ENCODE measurements at places on chromosomes 12 and 14. TPM values are rescaled to one million over a fixed set of nuclear protein-coding genes. Genes with fewer than 3 reads are reported as not detected.

Gene CHURC1
- total RNA-seq, result 89.8 TPM

Gene CIDEB
- 3.1 TPM for total RNA-seq

Gene RGS6
- 23.0 TPM for total RNA-seq

Gene IFT81
- total RNA-seq, result 12.2 TPM

Gene SERPINA12
- total RNA-seq, result not detected

Gene SOAT2
- total RNA-seq, result not detected

Gene PLEKHH1
- 3.7 TPM for total RNA-seq

Gene NCKAP5L
- 25.5 TPM for total RNA-seq

Gene AJUBA
- total RNA-seq, result 7.2 TPM

Gene HOXC6
- total RNA-seq, result not detected

GRCh38 chr14:35971965-35972630 is 146.0 kb downstream of the BRMS1L start:
- DNase-seq, result no peak

DNA sequence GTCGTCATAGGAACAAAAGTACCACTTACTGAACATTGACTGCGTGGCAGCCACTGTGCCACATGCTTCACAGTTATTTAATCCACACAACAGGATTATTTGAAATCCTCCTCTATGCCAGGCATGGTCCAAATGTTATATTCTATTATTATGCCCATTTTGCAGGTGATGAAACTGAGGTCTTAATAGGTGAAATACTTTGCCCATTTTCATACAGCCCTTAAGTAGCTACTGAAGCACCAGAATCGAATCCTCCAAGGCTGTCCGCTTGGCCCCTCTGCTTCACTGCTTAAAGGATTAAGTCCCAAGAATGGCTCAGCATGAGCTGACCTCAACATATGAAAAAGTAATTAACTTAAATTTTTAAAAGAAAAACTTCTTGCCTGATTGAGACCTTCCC is 212.8 kb downstream of the EGLN3 start:
- no peak for DNase-seq

GRCh38 chr12:54058128-54058768 is 4.6 kb downstream of the HOXC4 start:
- DNase-seq, result no peak

DNA sequence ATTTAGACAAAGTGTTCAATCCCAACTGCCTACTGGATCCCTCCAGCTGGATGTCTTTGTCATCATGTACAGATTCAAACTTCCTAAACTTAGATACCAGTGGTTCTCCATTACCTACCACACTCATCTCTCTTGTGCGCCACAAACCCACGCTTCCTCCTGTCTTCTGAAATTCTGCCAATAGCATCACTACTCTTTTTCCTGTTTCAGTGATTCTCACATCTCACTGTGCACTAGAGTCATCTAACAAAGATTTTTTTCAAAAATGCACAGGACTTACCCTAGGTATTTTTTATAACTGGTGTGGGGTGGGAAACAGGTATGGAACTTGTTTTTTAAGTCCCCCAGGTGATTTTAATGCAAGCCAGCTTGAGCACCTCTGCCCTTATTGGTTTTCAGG is 5.9 kb downstream of the PSMB5 start:
- no peak for DNase-seq

GRCh38 chr12:85489194-85489593 is 209.2 kb downstream of the ALX1 start:
- no peak for DNase-seq

GRCh38 chr14:26598081-26598671 is 343 bp upstream of the NOVA1 start:
- peak; percentile 78 for DNase-seq

DNA sequence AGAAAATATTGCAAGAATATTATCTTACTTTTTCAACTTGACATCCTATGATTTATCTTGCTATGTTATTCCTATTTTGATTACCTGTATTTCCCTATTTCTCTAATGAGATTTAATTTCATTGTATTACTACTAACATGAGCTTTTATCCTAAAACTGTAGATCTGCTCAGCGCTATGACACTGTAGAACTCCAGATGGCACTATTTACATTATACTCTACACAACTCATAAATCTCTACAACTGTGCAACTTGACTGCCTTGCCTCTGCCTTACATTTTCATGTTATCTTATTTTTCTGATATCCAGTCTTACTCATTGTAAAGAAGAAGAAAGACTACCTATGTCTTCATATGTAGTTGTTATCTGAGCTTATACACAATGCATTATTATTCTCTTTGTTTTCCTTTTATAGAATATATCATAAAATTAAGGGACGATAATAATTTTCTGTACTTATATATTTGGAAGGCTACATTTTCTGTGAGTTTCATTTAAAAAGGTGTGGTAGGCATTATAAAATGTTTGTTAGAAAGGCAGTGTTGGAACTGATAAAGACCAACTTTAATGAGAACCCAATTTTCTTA is 24.1 kb downstream of the NUP37 start:
- no peak for DNase-seq

DNA sequence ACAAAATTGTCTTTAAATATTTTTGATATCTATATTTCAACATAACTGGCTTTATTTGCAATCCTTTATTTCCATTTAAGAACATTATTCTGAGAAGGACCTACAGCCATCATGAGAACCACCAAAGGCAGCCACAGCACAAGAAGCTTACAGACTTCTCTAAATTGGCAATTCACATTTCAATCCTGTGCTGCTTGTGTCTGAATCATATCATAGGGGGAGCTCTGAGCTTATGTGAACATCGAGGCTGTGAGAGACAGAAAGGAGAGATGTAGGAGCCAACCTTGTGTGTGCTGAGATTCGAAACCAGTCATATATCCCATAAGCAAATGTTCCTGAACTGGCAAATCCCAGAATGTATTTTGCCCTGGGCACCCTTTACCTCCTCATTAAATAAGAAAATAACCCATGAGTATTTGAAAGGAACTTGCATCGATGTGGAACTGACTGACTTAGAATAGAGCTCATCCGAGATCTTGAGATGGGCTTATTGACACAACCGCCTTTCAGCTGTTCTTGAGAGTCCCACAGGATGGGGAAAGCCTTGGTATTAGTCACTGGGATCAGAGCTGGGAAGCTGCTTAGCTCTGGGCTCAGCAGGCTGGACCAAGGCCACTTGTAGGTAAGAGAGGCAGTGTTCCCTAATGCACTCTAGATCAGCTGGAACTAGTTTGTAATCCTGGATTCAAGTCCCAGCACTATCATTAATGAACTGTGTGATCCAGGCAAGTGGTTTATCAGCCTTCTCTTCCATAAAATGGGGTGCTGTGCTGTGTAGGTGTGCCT is 329.8 kb downstream of the CACNA1C start:
- DNase-seq, result no peak

- DNase-seq, result no peak
Observed at GRCh38 chr14:98194821-98195220, 1077.2 kb downstream of the BCL11B start.

DNA sequence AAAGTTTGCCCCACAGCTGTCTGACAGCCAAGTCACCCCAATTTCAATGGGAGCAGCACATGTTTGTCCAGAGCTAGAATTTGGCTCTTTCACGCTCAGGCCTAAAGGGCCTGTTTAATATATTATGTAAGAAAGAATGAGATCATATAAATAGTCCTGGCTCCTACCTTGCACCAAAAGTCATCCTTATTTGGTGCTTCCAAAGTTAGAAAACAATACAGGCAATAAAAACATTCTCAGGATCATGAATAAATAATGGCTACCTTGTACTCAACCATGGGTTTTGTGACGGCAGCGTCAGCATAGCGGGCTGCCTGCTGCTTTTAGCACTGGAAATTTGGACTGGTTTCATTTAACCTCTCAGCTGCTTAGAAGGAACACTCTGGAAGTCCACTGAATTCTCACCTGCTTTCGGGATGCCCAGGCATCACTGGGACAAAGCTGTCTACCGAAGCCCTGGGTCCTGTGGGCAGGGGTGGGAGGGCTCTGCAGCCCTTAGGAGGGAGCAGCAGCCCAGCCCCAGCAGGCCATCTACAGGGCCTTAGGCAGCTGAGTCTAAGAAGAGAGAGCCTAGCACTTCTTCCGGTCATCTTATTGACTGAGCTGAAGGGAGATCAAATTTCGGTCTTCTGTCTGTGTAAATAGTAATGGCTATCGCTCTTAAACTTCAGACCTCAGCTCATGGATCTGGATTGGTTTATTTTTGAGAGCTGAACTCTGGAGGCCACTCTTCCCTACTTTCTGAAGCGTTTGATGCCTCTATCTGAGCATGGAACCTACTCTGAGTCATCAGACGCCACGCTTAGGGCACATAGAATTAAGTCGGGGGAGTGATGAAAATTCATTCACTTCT is 106.5 kb downstream of the SAMD4A start:
- DNase-seq, result no peak

DNA sequence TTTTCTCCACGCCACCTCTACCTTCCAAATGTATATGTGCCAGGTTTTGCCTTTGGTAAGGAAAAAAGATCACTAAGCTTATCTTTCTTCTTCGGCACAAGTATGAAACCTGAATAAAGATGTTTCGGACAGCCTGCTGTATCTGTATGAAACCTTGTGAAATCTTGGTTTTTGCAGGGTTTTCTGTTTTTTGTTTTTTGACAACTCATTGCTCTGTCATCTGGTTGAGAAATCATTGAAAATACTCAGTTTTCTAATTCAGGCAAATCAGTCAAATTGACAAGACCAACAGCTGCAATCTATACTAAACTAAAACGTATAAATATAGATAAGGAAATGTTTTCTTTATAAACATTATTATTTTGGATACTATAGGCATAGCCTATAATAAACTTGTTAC is 63.1 kb upstream of the FGD4 start:
- DNase-seq, result no peak

DNA sequence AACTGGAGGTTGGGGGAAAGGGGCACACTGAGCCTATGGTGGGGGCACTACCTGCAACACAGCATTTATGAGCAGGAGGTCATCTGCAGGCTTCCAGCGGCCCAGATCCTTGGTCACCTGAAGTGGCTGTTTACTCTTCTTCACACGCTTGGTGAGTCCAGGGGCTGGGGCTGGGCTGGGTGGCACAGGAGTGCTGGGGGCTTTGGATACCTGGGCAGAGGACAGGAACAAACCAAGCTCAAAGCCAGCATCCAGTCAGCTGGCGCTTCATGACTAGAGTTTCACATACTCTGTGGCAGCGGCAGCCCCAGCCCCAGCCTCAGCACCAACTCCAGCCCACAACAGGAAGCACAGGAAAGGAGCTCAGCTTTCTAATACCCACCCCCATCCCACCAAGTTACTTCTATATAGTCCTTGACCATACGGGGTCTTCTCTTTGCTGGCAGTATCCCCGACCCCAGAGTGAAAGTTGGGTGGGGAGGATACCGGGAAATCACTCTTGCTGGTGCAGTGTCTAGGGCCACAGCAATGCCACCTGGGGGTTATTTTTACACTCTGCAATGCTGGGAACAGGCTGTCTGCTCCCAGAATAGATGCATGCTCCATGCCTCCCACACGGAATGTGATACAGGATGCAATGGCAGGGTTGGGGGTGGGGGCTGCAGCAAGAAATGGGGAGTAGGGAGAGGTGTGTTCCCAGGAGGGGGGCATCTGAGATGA is 3.1 kb downstream of the MCRS1 start:
- DNase-seq, result peak; percentile 49

- no peak for DNase-seq
Observed at GRCh38 chr12:2341871-2342270, 289.1 kb downstream of the CACNA1C start.

- no peak for DNase-seq
Observed at GRCh38 chr14:99909513-99910064, 116.4 kb downstream of the EML1 start.

- DNase-seq, result no peak
Observed at GRCh38 chr14:33553706-33554278, 397.1 kb downstream of the EGLN3 start.

DNA sequence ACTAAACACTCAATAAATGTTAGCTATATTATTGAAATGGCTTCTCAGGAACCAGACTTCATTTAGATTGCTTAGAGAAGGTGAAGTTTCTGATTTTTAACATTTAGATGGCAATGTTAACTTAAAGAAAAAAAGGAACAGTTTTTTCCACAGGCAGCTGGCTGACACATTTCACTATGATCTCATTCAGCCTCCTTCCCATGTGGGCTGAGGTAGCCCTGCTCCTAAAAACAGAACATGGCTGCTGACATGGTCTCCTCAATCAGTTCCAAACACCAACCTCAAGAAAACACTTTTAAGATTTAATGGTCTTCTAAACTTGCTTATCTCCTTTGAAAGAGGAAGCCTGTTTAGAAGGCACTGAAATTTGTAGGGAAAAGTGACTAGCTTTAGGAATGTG is 23.8 kb downstream of the GNS start:
- DNase-seq, result no peak

GRCh38 chr12:88624911-88625310 is 44.6 kb upstream of the KITLG start:
- no peak for DNase-seq

DNA sequence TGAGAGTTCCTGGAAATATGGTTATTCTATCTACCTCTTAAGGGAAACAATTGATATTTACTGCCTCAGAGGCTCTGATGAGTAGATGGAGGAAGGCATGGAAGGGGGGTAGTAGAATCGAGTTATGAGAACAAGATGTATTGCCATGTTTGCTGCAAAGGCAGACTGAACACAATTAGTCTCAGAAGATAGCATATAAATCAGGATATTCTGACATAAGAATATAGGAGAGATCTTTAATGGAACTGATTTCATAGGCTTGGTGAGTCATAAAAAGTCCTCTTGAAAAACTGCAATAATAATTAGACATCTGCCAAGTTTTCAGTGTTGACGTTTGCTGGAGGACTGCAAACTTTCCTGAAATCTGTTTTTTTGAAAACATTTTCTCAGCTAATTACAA is 636.1 kb downstream of the TMTC2 start:
- no peak for DNase-seq

GRCh38 chr12:100862676-100863075 is 68.1 kb downstream of the ANO4 start:
- DNase-seq, result no peak

DNA sequence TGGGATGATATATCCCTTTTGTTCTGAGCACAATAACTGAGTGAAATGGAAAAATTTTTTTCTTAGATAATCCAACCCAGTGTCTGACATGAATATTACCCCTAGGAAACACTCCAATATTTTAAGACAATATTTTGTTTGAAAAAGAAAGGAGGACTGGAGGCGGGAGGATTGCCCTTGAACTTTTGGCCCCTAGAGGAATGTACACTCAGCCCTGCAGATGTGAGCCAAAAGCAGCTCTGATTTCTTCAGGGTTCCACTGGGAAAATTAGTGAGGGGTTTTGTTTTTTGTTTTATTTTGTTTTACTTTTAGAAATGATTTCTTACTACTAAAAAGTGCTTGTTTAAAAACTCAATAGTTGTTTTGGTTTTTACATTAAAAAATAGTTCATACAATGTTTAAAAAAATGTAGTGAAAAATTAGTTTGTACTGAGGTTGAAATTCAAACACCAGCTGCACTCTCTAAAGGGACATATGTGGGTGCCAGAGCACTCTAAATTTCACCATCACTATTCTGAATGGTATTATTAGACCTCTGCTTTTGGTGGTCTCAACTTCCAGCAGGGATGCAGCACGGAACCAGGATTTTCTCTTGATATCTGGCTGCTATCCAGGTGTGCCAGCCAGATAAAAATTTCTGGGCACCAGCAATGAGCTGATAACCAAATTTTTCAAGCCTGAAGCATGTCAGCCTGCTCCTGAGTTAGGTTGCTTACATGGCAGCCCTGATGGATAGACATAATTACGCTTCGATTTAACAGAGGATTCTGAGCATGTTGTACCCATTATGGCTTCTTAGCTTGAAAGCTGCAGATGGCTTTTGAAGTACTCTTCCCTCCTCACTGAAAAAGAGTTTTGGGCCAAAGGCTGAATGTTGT is 141.9 kb downstream of the ANO6 start:
- DNase-seq, result peak; percentile 21

GRCh38 chr12:44307506-44308168 is 471.8 kb downstream of the TMEM117 start:
- DNase-seq, result no peak

Measured in left ventricle myocardium inferior (tissue), 1 donor.